ENCODE measurements at places on chromosomes 7 and 10. TPM values are rescaled to one million over a fixed set of nuclear protein-coding genes. Genes with fewer than 3 reads are reported as not detected.

Gene GIMAP4
- not detected for total RNA-seq

Gene TPST1
- 28.8 TPM for total RNA-seq

Gene ADCYAP1R1
- total RNA-seq, result not detected

Gene SLC16A12
- 4.4 TPM for total RNA-seq

Gene CUBN
- 0.16 TPM for total RNA-seq

Gene DIP2C
- 10.9 TPM for total RNA-seq

Gene SLC26A4
- 0.25 TPM for total RNA-seq

Gene RRP12
- total RNA-seq, result 21.7 TPM

Gene TRPV6
- total RNA-seq, result not detected

Gene CABCOCO1
- total RNA-seq, result 1.5 TPM

Gene UTF1
- total RNA-seq, result not detected

Gene PNLIP
- not detected for total RNA-seq

Gene IQUB
- total RNA-seq, result 0.89 TPM

Gene INA
- 2.9 TPM for total RNA-seq

Gene GPR15LG
- total RNA-seq, result not detected

Gene IDI2
- total RNA-seq, result not detected

Gene GNGT1
- not detected for total RNA-seq

Data from mesangial cell (primary cell).